ENCODE measurements at places on chromosomes 11 and 22.

- DNase-seq, result peak; percentile 44
Observed at GRCh38 chr11:133833898-133834681, 11.2 kb downstream of the SPATA19 start.

- no peak for DNase-seq
Observed at GRCh38 chr11:67354075-67355022, 1.0 kb upstream of the POLD4 start.

GRCh38 chr22:19395276-19395675, 36.3 kb downstream of the HIRA start:
- no peak for DNase-seq

- no peak for DNase-seq
Observed at GRCh38 chr11:47433157-47433556, 6.9 kb upstream of the PSMC3 start.

GRCh38 chr11:124837491-124837856, 27.8 kb upstream of the ROBO3 start:
- DNase-seq, result peak; percentile 61

GRCh38 chr11:12667646-12668045, 6.6 kb upstream of the TEAD1 start:
- no peak for DNase-seq

GRCh38 chr11:80533463-80533862, 1092.6 kb upstream of the TENM4 start:
- no peak for DNase-seq

DNA sequence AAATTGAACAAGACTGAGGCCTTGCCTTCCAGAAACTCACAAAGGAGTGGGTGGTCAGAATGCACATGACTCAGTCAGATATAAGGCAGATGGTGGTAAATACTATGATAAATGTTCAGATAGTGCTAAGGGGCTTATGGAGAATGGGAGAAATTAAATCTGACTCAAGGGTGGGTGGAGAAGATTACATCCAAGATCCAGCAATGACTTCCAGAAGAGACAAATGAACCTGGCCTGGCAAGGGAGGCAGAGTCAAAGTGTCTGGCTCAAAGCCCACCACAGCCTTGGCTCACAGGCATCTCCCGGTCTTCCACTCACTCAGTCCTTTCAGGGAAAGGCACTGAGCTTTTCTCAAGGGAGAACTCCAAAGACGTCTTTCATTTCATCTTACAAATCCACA, 6.1 kb upstream of the ZBTB16 start:
- DNase-seq, result no peak

GRCh38 chr11:7143908-7144307, 55.1 kb downstream of the RBMXL2 start:
- DNase-seq, result no peak

GRCh38 chr11:9688716-9689511, 25.0 kb downstream of the SWAP70 start:
- DNase-seq, result no peak

DNA sequence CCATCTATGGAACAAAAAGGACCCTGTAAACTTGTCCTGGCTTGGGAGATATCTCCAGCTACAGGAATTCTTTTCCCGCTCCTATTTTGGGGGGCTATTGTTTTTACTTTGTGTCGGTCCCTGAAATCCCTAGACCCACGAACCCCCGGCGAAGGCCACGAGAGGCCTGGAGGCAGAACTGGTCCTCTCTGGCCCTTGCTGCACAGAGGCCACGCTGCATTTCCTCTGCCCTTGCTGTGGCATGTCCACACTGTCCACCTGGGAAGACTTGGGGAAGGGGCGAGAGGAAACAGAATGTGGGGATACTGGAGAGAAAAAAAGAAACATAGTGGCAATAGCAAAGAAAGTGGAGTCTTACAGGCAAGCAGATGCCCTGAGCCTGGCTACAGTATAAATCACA, 2.3 kb upstream of the ANO1 start:
- no peak for DNase-seq

DNA sequence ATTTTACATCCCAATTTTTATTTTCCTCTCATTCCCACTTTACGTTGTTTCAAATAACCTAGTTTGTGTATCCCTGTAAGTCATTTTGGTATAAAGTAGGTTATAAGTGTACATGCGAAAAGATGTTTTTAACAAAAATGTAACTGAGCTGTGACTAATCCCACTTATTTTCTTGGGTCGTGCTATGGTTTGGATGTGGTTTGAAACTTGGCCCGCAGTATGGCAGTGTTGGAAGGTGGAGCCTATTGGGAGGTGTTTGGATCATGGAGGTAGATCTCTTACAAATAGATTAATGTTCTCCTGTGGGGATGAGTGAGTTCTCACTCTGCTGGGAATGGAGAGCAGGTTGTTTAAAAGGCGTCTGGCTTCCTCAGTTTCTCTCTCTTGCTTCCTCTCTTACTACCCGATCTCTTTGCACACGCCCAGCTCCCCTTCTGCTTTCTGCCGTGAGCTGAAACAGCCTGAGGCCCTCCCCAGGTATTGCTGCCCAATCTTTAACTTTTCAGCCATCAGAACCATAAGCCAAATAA, 7.2 kb downstream of the RPL27A start:
- no peak for DNase-seq

GRCh38 chr11:76385903-76386302, 4.8 kb downstream of the GVQW3 start:
- DNase-seq, result no peak

DNA sequence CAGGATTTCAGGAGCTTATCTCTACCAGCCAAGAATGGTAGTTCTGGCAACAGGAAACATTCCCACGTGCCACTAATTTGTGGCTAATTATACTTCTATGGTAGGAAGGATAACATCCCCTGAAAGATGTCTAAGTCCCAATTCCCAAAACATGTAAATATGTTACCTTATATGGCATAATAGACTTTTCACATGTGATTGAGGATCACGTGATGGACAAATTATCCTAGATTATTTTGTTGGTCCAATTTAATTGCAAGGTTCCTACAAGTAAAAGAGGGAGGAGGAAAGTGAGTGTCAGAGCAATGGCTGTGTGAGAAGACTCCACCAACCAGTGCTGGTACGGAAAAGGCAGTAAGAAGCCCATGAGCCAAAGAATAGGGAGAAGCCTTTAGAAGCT, 9.9 kb upstream of the MSANTD4 start:
- DNase-seq, result no peak

DNA sequence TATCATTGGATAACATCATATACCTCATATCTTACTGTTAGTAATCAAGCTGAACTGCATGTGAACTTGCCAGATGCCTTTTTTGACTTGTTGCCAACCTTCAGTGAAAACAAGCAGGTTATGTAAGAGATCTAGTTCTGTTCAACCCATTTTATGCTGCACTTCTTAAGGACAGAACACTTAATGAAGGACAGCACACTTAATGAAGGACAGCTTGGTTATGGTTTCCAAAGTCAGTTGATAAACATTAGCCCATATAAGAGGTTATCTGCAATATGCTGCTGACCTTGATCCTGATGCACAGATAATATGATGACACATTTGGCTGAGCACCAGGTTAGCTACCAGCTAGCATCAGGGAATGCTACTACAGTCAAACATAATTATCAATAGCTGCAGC, 358.7 kb upstream of the PDGFD start:
- DNase-seq, result no peak

- DNase-seq, result no peak
Observed at GRCh38 chr11:93988912-93989311, 32.2 kb upstream of the HEPHL1 start.
